ENCODE measurements at places on chromosomes 12 and 14.

DNA sequence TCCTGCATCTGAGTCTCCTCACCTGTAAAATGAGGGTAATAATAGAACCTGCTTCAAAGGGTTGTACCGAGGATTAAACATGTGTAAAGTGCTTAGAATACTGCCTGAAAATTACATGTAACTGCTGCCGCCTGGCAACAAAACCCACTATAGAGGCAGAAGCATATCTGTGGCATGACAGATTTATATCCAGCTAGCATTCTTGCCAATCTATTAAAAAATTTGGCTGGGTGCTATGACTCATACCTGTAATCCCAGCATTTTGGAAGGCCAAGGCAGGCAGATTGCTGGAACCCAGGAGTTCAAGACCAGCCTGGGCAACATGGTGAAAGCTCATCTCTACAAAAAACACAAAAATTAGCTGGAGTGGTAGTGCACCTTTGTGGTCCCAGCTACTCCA is 16.4 kb upstream of the KSR2 start:
- DNase-seq = no peak

- DNase-seq = peak; percentile 99
These were observed at the start of gene WSCD2 for GRCh38 chr12:108129017-108129812. TSS of gene WSCD2 (plus strand) at chr12:108129288. CDS start at chr12:108195833, 66,545 bp downstream.

DNA sequence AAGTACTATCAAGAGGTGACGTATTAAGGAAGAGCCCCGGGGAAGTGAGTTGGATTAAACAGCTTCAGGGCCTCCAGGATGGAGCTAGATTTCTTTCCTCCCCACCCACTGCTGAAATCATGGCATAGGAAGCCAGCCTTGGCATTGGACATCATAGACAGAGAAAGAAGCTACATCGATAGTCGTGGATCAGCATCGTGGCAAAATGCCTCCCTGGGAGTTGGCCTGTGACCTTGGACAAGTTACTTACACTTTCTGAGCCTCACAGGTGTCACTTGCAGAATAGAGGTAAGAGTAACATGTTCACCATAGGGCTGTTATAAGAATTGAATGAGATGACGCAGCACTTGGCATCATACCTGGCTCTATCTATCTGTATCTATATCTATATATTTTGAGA is 5.9 kb downstream of the ANKRD33 start:
- DNase-seq = no peak

GRCh38 chr12:89354612-89355067 is 2.3 kb upstream of the DUSP6 start:
- DNase-seq = no peak

DNA sequence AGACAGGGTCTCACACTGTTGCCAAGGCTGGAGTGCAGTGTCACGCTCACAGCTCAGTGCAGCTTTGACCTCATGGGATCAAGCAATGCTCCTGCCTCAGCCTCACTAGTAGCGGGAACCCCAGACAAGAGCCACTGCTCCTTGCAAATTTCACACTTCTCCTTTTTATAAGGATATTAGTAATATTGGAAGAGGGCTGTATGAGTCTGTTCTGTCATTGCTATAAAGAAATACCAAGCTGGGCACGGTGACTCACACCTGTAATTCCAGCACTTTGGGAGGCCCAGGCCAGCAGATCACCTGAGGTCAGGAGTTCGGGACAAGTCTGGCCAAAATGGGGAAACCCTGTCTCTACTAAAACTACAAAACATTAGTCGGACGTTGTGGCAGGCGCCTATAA is 12.9 kb upstream of the ORAI1 start:
- DNase-seq = no peak

GRCh38 chr14:25431211-25432076 is 381.5 kb upstream of the STXBP6 start:
- peak; percentile 89 for DNase-seq

DNA sequence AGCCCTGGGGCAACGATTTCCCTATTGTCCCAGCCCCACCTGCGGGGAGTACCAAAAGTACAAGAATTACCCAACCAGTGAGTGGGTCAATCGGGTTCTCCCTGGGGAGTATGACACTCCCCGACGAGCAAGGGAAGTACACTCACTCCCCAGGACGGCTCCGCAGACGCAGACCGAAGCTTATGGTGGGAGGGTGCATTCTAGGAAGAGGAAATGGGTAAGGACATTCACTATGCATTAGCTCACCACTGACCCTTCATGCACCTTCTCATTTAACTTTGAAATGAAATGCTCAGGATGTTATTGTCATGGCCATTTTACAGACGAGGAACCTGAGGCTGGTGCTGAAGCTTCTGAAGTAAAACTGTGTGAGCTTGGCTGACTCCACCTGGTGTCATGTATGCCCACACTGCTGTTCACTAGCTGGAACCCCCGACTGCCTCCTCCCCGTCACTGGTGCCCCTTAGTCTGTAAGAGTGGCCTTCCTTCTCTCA is 45.8 kb upstream of the TMED10 start:
- no peak for DNase-seq

- DNase-seq = peak; percentile 89
These were observed 835 bp downstream of the MYL6 start for GRCh38 chr12:56158926-56159461.

- no peak for DNase-seq
These were observed 49.2 kb downstream of the HECTD4 start for GRCh38 chr12:112333019-112333418.

DNA sequence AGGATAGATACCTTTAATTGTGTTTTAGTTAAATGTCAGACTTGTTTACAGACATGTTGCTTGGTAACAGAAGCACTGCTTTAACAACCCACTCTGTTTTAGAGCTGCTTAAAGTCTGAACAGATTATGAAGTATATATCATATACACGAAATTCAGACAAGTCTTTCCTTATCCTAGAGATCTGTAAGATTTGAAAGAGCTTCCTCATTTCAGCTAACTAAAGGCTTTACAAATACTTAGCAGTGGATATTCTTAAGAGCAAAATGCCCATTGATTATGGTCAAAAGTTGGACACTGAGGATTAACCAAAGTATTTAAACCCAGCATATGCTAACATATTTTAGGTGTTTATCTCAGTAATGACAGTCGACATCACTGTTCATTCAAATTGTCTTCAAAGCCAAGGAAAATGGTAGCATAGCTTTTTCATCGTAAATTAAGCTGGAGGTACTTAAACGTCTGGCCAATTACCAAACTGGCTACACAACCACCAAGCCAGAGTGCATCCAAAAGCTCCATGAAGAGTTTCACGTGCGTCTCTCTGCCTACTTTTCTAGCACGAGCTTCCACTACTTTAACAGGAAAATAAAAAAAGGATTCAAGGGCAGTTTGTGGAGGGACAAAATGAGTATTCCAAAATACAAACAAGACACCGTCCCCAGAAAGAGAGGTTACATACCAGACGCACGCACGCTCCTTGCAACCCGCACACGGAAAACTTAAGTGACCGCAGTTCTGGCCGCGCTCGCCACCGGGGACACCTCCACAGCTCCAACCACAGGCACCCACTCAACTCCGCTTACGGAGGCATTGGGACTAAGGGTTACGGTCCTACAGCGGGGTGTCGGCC is 565 bp downstream of the CEP83 start:
- no peak for DNase-seq

GRCh38 chr14:44944107-44944506 is 17.6 kb downstream of the KLHL28 start:
- DNase-seq = no peak

DNA sequence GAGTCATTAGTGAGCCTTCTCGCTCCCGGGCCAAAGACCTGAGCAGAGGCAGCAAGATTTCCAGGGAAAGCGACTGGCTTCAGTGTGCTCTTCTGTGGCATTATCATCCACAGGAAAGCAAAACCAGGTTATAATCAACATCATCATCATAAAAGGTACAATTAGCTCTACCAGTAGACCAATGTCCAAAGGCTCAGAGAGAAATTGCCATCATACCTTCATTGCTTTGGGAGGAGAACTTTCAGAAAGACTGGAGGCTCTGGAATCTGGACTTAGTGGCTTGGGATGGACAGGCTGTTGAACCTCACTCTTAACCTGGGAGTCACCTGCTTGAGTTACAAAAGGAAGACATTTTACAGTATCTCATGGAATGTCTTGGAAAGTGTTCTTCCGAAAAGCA is 25.1 kb upstream of the CERS5 start:
- peak; percentile 22 for DNase-seq

DNA sequence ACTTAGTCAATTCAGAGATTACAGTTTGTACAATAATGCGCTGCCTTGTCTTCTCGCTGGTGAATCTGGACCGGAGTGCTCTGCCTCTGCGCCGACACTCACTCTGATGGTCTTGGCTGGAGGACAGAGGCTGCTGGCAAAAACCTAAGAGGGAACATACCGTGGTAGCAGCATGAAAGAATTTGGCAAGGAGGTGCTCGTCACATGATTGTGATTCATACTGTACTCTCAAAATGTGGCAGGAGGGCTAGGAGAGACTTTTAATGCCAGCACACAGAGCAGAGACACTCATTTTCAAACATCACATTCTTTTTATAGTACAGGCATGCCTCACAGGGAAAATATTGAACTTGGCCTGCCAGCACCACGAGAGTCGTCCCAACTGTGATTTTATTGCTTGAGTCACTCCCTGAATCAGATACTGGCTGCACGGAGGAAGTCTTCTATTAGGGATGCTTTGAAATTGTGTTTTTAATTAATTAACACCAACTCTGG is 67.8 kb downstream of the HMGA2 start:
- peak; percentile 56 for DNase-seq
